ENCODE measurements at places on chromosomes 11 and 22.

GRCh38 chr11:3738241-3738640 lies 59.1 kb downstream of the NUP98 start:
- DNase-seq = no peak

- no peak for DNase-seq
These were observed 20.9 kb upstream of the CSNK2A3 start for GRCh38 chr11:11373934-11374333.

GRCh38 chr11:96483374-96483955 lies 93.7 kb downstream of the JRKL start:
- DNase-seq = no peak

GRCh38 chr11:74739546-74740270 lies 8.5 kb upstream of the CHRDL2 start:
- DNase-seq = peak; percentile 68

- no peak for DNase-seq
These were observed 113.5 kb downstream of the MAML2 start for GRCh38 chr11:96229354-96229977.

- DNase-seq = no peak
These were observed 10.9 kb downstream of the MUC6 start for GRCh38 chr11:1025410-1026162.

GRCh38 chr11:786235-787083 lies 3.4 kb downstream of the CEND1 start:
- no peak for DNase-seq

All from hematopoietic multipotent progenitor cell treated with erythropoietin and hydrocortisone succinate and interleukin-3 and kit ligand, for 17 days (in vitro differentiated cells).